Urinary bladder (tissue), 4 donors: ENCODE measurements at places on chromosomes 6 and 20. TPM values are rescaled to one million over a fixed set of nuclear protein-coding genes. Genes with fewer than 3 reads are reported as not detected.

DNA sequence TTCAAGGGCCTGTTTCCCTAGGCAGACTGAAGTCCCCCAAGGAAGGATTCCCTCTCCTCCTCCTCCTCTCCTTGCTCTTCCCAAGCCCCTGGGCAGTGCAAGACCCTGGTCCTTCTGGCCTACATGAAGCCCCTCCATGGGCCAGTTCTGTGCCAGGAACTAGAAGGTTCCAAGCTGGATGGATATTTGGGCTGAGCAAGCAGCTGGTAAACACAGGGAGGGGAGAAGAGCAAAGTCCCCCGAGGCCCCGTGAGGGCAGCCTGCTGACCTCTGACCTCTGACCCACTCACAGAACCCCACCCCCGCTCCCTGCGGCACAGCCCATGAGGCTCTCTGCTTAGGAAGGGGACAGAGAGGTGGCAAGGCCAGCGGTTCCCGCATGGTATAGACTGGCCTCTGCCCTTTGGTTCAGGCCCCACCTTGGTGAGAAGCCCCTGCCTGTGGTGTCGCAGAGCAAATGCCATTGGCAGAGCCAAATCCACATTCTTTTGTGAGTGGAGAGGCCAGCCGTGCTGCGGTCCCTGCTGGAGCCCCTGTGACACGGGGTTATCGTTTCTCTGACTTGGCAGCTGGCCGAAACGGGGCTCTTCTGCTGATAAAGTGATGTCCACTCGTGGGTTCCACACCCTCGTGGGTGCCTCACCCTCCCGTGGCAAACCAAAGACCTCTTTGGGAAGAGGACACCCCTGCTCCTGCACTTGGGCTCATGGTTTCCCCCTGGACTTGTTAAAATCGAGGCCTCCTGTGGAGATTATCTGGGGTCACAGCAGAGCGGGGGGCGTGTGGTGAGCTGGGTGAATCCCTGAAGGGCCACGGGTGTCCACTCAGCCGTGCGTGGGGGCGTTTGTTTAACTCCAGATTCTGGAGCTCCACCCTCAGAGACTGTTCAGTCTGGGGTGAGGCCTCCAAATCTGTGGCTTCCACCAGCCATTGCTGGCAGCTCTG lies 2.1 kb upstream of the CHRNA4 start:
- no peak for DNase-seq

GRCh38 chr6:166007349-166008263 lies 160.0 kb downstream of the TBXT start:
- no peak for DNase-seq

DNA sequence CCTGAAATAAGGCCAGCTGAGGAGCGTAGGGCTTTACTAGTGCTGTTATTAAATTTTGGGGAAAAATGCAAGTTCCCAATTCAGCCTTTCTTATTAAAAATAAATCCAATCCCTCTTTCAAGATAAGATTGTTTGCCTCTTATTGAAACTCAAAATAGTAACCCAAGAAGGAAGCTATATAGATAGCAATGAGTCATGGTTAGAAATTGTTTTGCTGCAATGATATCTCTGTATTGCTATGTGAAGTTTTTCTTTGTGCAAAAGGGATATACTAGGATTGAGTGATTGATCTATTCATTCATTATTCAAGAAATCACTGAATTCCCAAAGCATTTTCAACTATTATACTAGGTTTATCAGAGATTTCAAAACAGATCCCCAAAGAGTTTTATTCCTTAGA lies 93.0 kb upstream of the HDAC2 start:
- DNase-seq, result no peak

The SEL1L2 gene
- 1.9 TPM for total RNA-seq

GRCh38 chr20:49009899-49010631 lies 36.0 kb upstream of the CSE1L start:
- DNase-seq, result no peak
